ENCODE measurements at places on chromosomes 1 and 21.

- DNase-seq = no peak
Observed at GRCh38 chr1:218201601-218202000, 83.5 kb upstream of the RRP15 start.

- DNase-seq = no peak
Observed at GRCh38 chr1:223631473-223631872, 34.0 kb downstream of the CAPN8 start.

GRCh38 chr1:116753312-116753711 is 918 bp upstream of the CD2 start:
- no peak for DNase-seq

GRCh38 chr1:162068301-162068700 is 1.2 kb upstream of the NOS1AP start:
- no peak for DNase-seq

DNA sequence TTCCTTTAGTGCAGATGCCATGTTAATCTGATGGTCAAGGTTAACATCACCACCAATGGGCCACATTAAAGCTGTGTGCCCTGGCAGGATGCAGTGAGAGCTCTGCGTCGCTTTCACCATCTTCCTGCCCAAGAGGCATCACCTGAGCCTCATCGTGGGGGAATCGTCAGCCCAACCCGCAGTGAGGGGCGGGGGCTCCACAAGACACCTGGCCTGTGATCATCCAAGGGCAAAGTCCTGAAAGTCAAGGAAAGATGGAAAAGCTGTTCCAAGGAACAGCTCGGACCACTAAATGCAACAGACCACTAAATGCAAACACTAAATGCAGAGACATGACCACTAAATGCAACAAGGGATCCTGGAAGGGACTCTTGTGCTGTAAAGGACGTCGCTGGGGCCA is 49.9 kb downstream of the WDR4 start:
- DNase-seq = no peak

DNA sequence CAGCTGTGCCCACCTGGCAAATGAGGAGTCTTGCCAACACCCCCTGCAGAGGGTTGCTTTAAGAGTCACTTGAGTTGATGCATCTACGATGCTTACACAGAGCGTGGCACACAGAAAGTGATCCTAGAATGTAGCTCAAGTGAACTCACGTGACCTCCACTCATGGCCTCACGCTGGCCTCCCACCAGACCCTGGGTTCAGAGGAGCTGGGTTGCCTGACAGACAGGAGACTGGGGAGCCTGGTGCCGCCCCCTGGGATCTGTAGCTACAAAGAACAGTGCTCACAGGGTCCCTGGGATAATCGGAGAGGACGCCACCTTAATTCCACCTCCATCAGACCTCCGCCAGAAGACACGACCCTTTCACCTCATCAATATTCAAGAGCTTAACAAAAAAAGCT is 81.4 kb upstream of the CASZ1 start:
- no peak for DNase-seq

DNA sequence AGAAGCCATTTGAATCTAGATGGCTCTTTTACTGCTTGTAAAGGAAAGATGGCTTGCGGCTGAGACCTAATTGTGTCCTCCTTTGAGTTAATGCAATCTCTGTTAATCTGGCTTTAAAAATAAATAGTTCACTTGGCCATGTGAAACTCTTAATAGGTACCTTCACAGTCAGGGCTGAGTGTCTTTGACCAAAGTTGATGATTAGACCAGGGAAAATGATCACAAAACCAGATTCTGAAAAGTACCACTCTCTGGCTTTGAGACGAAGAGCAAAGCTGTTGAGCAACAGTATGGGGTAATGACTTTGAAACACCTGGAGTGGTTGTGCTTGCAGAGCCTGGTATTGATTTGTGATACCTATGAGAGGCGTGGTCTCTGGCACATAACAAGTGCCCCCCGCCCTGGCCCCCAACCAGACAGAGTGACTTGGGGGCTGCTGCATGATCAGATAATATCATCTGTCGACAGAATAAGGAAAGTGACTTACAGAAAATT is 4.7 kb downstream of the HUNK start:
- DNase-seq = no peak

DNA sequence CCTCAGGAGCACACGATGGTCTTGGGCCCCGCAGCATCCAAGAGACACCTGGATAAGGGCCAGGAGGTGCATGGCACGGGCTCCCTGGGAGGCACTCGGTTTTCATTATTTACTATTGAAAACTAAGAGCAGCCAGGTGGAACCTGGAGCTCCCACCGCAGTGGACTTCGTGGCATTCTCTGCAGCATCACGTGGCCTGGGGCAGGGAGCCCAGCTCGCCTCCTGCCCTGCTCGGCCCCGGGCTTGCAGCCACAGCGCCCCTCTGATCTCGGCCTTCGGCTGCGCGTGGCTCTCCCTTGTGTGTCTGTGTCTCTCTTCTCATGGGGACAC is 121.6 kb downstream of the SIK1 start:
- DNase-seq = no peak
